Activated CD4-positive, alpha-beta T cell treated with anti-CD3 and anti-CD28 coated beads, Interleukin-2, amount 50 U/mL, for 48 hours (primary cell): ENCODE measurements at places on chromosomes 13 and 19.

DNA sequence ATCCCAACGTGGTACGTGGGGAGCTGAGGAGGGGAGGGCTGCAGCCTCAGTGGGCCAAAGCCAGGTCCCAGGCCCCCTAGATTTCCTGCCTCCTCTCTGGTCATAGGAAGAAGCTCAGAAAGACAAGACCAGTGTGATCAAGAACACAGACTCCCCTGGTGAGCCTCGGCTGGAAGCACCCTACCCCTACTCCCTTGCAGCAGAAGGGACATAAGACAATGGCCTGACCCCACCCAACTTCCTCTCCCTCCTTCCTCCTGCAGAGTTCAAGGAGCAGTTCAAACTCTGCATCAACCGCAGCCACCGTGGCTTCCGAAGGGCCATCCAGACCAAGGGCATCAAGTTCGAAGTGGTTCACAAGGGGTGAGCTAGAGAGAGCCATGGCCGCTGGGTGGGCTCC, 11.5 kb downstream of the PODNL1 start:
- DNase-seq = no peak

DNA sequence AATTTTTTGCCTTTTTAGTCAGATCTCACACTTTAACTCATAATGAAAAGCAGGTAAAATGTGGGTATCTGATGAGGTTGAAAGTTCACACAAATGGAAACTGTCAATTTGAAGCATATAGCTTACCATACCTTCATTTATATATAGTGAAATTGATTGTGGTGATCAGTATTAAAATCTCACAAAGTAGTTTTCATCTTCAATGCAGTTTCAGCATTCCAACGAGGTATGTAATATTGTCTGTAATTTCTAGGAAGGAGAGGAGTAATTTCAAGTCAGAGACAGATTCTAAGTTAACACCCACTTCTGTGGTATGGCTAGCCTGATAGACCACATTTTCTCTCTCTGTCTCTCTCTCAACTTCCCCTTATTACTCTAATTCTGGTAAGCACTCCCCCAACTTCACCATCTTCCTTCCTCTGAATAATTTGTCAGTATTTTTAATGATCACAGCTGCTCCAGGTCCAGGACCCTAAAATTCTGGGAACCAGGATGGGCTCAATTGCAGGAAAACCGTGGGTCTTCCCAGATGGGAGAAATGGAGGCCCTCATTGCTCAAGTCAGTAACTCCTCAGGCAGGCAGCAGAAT, 455.7 kb downstream of the FGF9 start:
- no peak for DNase-seq

- no peak for DNase-seq
These were observed 167.7 kb downstream of the MZT1 start for GRCh38 chr13:72559716-72560115.

- no peak for DNase-seq
These were observed 392.9 kb downstream of the PCDH9 start for GRCh38 chr13:66837246-66837645.

DNA sequence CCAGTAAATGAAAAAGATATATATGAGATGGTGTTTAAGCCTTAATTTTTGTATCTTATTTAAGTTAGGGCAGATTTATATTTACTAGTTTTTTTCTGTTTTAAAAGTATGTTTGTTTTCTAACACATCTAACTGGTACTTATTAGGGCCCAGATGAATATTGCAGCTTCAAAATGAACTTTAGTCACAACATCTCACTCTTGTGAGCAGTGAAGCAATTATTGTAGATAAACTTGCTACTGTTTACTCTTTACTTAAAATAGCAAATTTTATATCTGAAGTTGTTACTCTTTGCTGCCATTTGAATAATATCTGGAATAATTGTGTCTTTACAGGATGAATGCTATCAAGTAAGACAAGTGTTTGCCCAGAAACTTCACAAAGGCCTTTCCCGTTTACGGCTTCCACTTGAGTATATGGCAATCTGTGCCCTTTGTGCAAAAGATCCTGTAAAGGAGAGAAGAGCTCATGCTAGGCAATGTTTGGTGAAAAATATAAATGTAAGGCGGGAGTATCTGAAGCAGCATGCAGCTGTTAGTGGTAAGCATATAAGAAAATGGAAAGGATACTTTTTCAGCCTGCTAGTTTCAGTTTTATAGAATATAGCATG, 166.8 kb downstream of the PDS5B start:
- no peak for DNase-seq

- no peak for DNase-seq
These were observed 510.5 kb downstream of the IRS2 start for GRCh38 chr13:109275852-109276251.

GRCh38 chr19:38455031-38455430, 21.5 kb downstream of the RYR1 start:
- no peak for DNase-seq

- DNase-seq = peak; percentile 31
These were observed 8.7 kb downstream of the GPX4 start for GRCh38 chr19:1112268-1113029.

- no peak for DNase-seq
These were observed 58.9 kb downstream of the ERICH4 start for GRCh38 chr19:41501854-41502253.

- no peak for DNase-seq
These were observed 1.5 kb downstream of the RNF6 start for GRCh38 chr13:26220575-26220974.

- DNase-seq = no peak
These were observed 47.1 kb downstream of the ZNF568 start for GRCh38 chr19:36963280-36963679.

GRCh38 chr13:37485756-37486155, 112.8 kb downstream of the POSTN start:
- DNase-seq = no peak

- no peak for DNase-seq
These were observed 23.7 kb downstream of the PCID2 start for GRCh38 chr13:113184568-113185440.

- no peak for DNase-seq
These were observed 836.9 kb upstream of the PCDH9 start for GRCh38 chr13:68066879-68067513.

DNA sequence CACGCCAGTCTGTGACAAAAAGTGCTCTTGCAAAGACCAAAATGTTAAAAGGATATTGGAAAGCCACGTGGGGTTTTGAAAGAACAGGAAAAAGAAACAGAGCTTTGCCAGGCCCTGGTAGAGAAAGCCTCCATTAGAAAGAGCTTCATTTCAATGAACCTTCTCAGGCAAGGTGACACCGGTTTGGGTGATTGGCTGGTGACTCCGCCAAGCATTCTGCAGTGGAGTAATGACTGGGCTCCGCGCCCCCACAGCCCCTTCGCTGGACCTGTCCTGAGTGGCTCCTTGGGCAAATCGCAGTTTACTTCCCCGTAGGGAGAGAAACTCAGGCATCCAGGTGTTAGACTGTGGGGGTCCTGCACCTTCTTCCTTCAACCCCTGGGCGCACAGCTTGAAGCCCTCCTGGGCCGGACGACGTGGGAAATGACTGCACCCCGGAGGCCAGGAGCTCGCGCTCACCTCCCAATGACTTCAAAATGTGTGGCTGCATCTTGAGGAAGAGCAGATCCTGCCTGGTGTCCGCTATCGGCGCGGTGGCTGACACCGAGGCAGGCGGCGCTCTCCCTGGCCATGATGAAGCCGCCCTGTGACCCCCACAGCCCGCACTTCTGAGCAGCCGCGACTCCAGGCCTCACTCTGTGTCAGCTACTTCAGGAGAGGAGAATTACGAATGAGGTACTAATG, 444.6 kb upstream of the SGCG start:
- no peak for DNase-seq

GRCh38 chr19:47377801-47378200, 28.7 kb downstream of the DHX34 start:
- no peak for DNase-seq

DNA sequence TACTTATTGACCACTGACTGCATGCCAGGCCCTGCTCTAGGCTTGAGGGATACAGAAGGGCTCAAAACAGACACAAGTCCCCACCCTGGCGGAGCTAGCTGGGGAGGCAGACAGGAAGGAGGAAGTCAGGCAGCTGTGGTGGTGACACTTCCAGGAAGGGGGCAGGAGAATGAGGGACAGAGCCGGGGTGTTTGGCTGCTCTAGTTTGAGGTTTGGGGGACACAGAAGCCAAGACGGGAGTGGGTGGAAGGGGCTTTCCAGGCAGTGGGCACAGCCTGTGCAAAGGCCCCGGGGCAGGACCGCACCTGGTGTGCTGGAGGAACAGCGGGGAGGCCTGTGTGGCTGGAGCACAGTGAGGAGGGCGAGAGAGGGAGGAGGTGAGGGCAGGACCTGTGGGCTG, 4.0 kb downstream of the MRPL54 start:
- DNase-seq = no peak

GRCh38 chr19:32555786-32556185, 25.2 kb upstream of the PDCD5 start:
- DNase-seq = no peak

- DNase-seq = no peak
These were observed 500 bp upstream of the IFI30 start for GRCh38 chr19:18173054-18173571.

GRCh38 chr13:19634256-19634740, 839 bp downstream of the MPHOSPH8 start:
- no peak for DNase-seq

- no peak for DNase-seq
These were observed 279.7 kb downstream of the COG6 start for GRCh38 chr13:39935155-39935554.

DNA sequence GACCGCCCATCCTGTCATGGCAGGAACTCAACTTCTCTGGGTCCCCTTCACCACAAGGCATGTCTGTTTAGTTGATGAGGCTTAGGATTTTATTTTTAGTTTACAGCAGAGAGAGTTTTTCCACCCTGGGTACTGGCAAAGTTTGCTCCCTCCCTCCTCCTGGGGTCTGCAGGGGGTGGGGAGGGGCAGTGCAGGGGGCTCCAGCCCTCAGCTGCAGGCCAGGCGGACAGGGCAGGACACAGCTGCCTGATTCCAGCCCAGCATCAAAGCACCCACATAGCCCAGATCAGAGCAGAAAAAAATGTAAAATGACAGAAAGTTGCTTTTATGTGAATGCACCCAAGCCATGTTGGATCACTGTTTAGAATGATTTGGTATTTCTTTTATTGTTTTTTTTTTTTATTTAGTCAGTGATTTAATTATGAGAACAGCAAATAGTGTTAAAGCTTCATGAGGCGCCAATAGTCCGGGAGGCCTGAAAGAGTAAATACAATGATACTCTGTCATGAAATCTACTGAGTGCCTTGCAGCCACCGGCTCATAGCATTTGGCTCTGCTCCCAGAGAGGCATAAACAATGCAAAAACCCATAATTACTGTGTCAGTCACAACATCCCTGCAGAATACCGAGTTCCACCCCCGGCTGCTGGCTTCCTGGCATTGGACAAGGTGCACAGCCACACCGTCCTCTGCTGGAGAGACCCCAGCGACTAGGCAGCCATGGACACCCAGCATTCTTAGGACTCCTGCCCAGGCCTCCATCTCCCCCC, 923.5 kb downstream of the UQCRFS1 start:
- no peak for DNase-seq

DNA sequence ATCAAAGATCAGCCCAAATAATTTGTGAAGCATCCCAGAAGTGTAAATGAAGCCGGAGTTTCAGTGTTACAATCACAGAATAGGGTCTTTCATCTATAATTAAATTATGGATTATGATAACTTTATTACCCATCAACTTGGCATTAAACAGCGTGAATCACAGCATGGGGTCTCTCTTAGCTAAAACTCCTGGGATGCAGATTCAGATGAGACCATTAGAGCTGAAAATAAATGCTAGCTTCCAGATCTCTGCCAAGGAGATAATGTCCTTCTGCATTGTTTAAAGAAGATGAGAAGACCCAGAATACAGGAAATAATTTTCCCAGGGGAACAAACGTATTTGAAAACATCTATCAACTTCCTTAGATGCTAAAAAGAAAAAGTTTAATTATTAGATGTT, 546.0 kb upstream of the PCDH9 start:
- DNase-seq = no peak

GRCh38 chr13:80630685-80631121, 289.8 kb upstream of the SPRY2 start:
- no peak for DNase-seq

DNA sequence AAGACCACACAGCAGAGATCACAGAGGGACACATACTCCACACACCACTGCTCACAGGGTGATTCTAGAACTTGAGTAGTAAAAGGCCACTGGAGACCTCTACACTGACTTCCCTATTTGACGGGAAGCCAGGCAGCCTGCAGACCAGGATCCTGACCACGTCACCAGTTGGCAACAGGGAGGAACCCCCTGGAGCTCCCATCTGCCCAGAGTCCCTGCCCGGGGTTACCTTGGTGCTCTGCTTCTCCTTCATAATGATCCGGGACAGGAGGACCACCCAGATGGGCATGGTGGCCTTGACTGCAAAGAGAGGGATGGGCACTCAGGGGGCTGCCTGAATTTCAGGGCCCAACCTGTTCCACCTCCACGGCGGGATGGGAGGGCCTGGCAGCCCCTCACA, 932 bp downstream of the SLC35E1 start:
- no peak for DNase-seq

DNA sequence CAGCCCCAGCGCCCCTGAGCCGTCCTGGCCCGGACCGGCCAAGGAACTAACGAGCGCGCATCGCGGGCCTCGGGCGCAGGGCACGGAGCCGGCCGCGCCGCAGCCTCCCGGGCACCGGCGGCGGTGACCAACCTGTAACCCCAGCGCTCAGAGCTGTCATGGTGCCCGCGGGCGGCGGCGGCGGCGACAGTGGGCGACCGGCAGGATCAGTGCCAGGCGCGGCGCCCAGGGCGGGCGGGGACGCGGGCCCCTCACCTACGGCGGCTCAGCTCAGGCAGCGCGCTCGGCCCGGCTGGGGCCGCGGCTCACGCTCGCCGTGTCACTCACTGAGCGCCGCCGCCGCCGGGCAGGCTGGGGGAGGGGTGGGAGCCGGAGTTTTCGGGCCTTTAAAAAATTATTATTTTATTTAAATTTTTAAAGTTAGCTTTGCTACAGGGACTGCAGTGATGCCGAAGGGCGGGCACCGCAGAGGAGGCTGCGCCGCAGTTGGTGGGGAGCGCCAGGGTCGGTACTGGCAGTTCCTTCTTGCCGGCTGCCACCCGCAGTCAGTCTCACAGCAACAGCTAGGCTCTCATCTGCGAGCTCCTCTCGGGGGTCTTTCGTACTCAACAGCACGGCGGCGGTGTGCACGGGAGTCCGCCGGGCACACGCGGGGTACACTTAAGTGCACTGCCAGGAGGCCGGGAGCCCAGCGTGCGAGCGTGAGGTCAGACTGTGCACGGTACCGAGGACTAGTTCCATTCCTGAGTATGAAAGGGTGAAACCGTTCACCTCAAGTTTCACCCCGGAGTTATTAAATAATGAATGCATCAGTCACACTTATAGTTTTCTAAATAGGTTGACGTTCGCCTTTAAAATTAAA, at the start of gene NALCN:
TSS of gene NALCN (minus strand) at position 328 of the 862 bp plus-strand sequence. CDS start 17,382 bp downstream, outside the sequence.
- DNase-seq = no peak

- DNase-seq = peak; percentile 73
These were observed 148.4 kb downstream of the AKAP11 start for GRCh38 chr13:42420304-42420703.

GRCh38 chr13:45482571-45483173, 17.9 kb downstream of the COG3 start:
- DNase-seq = no peak
